Skeletal muscle cell (primary cell): ENCODE measurements at places on chromosomes 11 and 22.

- no peak for DNase-seq
These were observed 395.9 kb upstream of the CCDC90B start for GRCh38 chr11:83681906-83682610.

GRCh38 chr11:7423946-7424345, 61.4 kb upstream of the OLFML1 start:
- no peak for DNase-seq

GRCh38 chr22:48257685-48258055, 1495.2 kb downstream of the TBC1D22A start:
- no peak for DNase-seq

DNA sequence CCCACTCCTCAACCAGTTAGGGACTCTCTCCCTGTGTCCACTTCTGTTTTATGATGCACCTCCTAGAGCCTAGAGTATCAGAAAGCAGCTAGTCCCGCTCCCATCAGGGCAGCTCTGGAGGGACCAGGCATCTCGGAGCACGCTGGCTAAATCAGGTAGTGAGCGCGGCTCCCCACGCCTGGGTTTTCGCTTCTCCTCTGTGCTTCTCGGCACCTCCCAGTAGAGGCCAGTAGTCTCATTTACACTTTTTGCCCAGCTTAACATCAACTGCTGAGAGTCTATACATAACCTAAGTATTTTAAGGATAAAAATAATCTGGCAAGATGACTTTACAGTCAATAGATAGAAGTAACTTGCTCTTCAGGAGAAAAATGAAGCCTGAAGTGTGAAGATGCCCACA, 473.8 kb downstream of the OPCML start:
- DNase-seq = no peak

- DNase-seq = no peak
These were observed 200.6 kb downstream of the DBX1 start for GRCh38 chr11:19959648-19960059.

DNA sequence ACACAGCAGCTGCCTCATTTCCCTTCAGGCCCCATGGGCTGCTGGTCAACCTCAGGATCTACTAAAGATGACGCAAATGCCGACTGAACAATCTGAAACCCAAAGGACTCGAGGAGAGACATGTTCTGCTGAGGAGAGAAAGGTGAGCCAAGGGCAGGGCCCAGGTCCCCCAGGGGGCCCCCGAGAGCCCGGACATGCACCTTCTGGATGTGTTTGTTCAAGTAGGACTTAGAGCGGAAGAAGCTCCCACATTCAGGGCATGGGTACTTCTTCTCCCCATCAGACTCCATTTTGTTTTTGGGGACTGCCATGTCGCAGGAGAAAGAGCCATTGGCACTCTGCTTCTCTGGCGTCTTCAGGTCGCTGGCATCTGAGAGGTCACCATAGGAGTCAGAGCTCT, 19.3 kb downstream of the PATZ1 start:
- DNase-seq = no peak

DNA sequence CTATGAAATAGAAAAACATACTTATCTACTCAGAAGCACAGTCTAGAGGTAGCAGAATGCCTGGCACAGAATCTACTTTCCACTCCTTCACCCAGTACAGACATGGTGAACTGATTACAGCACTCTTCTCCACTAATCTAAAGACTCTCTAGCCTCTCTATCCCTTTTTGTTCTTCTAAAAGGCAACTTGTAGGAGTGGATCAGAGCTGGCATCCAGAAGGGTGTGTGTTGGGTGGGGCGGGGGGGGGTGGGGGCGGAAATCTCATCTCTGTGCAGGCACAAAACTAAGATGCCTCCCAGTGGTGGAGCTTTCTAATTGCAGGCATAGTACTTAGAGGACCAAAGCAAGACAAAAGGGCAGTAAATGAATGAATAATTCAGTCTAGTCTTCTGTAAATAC, 11.5 kb upstream of the EMID1 start:
- DNase-seq = no peak

DNA sequence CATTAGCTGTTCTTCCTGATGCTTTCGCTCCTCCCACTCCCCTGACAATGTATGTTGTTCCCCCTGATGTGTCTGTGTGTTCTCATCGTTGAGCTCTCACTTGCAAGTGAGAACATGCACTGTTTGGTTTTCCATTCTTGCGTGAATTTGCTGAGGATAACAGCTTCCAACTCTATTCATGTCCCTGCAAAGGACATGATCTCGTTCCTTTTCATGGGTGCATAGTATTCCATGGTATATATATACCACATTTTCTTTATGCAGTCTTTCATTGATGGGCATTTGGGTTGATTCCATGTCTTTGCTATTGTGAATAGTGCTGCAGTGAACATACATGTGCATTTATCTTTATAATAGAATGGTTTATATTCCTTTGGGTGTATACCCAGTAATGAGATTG, 58.6 kb upstream of the RRM1 start:
- no peak for DNase-seq

GRCh38 chr11:128772814-128773213, 78.9 kb downstream of the FLI1 start:
- no peak for DNase-seq

DNA sequence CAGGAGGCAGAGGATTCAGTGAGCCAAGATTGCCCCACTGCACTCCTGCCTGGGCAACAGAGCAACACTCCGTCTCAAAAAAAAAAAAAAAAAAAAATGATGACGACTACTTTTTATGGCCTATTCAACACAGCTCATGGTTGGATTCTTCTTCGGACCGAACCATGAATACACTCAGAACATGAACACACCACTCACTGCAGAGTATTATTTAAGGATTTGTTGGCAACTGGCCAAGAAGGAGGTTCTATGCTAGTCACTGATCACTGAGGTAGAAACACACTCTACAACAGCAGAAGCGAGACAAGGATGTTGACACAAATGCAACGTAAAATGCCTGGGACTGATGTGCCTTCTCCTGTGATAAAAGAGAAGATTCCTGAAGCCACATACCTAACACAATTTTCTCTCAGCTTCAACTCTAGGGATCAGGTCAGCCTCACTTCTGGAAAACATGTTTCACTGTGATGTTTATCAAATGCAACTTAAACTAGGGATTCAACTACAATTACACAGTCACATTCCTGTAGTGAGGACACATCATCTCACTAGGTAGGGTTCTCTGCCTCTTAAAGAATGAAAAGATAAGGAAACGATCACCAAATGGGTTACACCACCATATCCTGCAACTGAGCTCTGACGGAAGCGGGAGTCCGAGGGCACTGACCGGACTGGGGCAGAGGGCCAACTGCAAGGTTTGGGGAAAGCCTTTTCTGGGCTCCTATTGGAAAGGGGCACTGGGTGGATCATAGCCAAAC, 82.5 kb downstream of the SGSM3 start:
- DNase-seq = no peak

DNA sequence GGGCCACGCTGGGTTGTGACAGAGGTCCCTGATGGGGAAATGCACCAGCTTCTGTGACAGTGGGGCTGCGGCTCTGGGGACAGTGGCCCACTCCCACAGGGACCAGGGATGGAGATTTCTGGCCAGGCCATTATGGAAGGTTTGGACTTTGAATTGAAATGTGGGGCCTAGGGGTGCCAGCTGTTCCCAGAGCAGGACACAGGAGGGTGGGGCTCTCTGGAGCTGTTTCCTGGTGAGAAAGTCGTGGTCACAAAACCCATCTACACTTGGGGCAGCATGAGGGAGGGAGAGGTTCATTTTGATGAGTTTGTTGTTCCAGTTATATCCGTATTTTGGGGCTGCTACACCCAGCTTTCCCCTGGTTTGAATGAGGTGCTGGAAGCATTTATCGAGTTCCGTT, 52.2 kb downstream of the LRP5 start:
- DNase-seq = no peak

GRCh38 chr11:14577835-14578529, 57.8 kb upstream of the PSMA1 start:
- no peak for DNase-seq
